Endothelial cell (in vitro differentiated cells): ENCODE measurements at places on chromosomes 5 and 9. TPM values are rescaled to one million over a fixed set of nuclear protein-coding genes. Genes with fewer than 3 reads are reported as not detected.

Gene OR1J2
- total RNA-seq = not detected

Gene ARAP3
- total RNA-seq = 239 TPM

Gene FUT7
- total RNA-seq = not detected

Gene ZNF462
- total RNA-seq = 98.3 TPM

Gene CA9
- total RNA-seq = 1.5 TPM

Gene CYLC2
- not detected for total RNA-seq

Gene TRAF1
- 1.4 TPM for total RNA-seq

Gene PCDHA9
- total RNA-seq = 1.7 TPM

Gene GLDC
- total RNA-seq = 29.1 TPM

Gene AIF1L
- 16.3 TPM for total RNA-seq

Gene TAF9
- 59.4 TPM for total RNA-seq

- no peak for DNase-seq
Measured at GRCh38 chr5:110973510-110973909, 98.0 kb upstream of the TSLP start.

DNA sequence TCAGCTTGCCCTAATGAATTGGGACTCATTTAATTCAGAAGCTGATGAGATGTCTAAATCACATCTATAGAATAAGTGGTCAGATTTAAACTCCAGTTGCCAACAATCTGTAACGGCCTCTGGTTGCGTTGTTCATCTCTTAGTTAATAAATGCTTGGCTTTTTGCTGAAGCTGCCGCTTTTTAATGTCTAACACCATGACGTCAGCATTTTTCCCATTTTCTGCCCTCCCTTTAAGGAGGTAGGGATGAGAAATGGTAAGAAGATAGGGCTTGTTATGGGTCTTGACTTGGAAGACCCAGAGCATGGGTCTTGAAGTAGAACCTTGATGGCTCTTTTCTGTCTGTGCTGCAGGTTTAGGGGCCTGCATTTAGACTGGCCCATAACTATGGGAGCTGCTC is 33.3 kb downstream of the PALM2AKAP2 start:
- no peak for DNase-seq

DNA sequence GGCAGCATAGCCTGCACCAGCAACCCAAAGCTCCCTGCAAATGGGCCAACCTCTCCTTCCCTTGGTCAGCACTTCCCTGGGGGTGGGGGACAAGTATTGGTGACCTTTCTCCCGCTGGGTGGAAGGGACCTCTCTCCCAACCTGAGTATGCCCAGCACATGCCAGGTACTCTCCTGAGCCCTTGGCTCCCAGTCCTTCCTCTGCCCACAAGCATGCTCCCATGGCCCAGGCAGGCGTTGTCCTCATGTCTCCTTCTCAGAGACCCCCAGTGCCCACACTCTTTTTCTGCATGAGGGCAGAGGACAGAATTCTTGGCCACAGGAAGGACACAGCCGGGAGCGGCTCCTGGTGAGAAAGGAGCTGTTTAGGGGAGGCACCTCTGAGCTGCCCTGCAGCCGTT is 60.3 kb downstream of the PHF2 start:
- DNase-seq = no peak

- DNase-seq = no peak
Measured at GRCh38 chr5:4581289-4581688, 558.8 kb upstream of the ADAMTS16 start.

GRCh38 chr5:177438468-177438867 is 8.1 kb upstream of the PRR7 start:
- DNase-seq = no peak

- no peak for DNase-seq
Measured at GRCh38 chr5:55492449-55492848, 42.3 kb downstream of the PLPP1 start.

- no peak for DNase-seq
Measured at GRCh38 chr5:108660291-108660690, 87.4 kb upstream of the FER start.

GRCh38 chr5:15571081-15571480 is 71.1 kb downstream of the FBXL7 start:
- no peak for DNase-seq

DNA sequence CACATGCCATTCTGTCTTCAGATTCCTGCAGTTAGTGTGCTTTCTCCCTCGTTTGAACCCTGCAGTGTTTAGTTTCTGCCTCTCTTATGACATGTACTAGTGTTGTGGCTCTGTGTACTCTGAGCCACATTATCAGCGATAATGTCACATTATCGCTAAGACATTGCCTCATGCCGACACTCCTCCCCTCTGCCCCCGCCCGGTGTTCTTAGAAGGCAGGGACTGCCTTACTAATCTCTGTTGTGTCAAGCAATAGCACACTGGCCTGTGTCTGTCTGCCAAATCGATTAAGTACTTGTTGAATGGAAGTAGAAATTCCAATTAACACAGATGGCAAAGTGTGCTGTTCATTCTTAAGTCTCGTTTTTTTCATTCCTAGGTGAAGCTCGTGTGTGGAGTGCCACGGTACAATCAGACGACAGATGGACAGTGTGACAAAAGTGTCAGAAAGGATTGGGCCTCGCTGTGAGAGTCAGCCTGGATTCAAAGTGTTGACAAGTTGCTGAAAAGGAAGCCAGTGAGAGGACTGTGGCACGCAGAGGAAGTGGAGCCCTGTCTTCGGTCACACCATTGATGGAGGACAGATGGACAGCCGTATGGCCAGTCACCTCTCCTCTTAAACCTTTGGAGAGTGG is 10.5 kb downstream of the PIK3R1 start:
- DNase-seq = no peak

DNA sequence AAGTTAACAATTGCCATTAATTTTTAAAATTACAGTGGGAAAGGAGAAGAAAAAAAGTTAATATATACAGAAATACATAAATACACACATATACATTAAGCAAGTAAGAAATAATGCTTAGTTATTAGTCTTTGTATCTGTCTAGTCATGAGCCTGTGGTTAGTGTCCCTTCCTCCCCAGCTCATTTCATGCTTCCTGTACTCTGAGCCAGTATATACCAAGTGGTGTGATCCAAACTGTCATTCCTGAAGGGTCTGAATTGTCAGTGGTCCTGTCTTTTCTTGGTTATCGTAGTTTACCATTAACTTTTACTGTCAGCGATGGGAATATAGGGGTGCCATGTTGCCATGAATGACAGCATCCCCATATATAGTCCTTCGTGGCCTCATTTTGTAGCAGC is 24.2 kb upstream of the STOM start:
- DNase-seq = no peak

DNA sequence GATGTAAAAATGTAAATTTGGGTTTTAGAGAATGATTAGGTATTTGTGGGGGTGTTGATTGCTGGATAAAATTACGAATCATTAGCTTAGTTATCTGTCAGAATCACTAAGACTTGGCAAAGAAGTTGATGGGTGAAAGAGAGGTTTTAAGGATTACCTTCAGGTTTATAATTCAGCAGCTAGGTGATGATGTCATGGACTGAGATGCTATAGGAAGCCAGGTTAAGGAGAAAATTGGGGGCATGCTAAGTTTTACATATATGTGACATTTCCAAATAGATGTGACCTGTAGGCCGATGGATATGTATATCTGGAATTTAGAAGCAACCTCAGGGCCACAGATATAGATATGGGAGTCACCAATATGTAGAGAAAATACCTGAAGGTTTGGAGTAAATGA is 228.0 kb downstream of the FER start:
- no peak for DNase-seq

DNA sequence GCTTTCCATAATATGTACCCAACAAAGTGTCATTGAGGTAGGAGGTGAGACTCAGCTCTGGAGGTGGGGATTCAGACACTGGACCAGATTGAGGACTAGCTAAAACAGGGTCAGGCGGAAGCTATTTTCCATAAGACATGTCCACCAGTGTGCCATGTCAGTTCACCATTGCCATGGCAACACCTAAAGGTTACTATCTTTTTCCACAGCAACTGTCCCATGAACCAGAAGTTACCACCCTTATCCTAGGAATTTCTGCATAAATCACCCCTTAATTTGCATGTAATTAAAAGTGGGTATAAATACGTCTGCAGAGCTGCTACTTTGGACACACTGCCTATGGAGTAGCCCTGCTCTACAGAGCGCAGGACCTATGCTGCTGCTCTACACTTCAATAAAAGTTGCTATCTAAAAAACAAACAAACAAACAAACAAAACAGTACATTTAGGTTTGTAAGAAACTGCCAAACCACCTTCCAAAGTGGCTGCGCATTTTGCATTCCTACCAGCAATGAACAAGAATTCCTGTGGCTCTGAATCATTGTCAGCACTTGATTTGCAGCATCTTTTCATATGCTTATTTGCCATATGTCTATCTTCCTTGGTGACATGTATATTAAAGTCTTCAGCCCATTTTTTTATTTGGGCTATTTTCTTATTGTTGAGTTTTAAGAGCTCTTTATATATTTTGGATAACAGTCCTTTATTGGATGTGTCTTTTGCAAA is 18.0 kb upstream of the TRIM32 start:
- no peak for DNase-seq

GRCh38 chr9:14083366-14083765 is 230.6 kb downstream of the NFIB start:
- DNase-seq = no peak

- DNase-seq = no peak
Measured at GRCh38 chr5:151040211-151040747, 19.9 kb downstream of the GPX3 start.

GRCh38 chr9:27276193-27277030 is 20.5 kb downstream of the EQTN start:
- peak; percentile 14 for DNase-seq

- DNase-seq = no peak
Measured at GRCh38 chr5:35822511-35822910, 34.2 kb upstream of the IL7R start.

DNA sequence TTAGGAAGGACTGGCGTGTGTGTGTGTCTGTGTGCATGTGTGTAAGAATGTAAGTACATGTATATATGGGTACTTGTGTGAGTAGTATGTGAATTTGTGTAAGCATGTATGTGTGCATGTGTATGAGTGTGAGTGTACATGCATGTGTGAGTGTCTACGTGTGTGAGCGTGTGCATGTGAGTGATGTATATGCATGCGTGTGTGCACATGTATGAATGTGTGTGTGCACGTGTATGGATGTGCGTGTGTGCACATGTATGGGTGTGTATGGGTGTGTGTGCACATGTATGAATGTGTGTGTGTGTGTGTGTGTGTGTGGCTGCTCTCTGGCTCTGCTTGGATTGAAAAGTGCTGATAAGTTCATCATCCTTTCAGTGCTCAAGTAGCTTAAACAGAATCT is 154.5 kb downstream of the TENT4A start:
- no peak for DNase-seq

GRCh38 chr5:10527281-10527950 is 36.5 kb upstream of the ANKRD33B start:
- no peak for DNase-seq

DNA sequence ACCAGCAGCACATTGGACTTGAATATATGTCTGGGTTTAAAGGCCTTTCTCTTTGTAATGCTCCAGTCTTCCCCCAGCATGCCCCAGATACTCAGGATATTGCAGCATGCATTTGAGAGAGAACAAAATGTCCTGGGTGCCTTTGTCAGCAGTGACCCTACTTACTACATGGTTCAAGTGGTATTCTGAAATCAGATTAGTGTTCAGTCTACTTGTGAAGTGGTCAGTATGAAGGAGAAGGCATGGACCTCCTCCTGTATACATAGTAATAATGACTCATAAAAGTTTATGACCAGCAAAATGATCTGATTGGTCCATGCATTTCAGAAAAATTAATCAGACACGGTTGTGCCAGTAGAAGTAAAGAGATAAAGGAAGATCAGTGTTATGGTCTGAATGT is 25.4 kb downstream of the GPR21 start:
- no peak for DNase-seq

GRCh38 chr5:87754009-87754757 is 341.5 kb upstream of the CCNH start:
- no peak for DNase-seq

DNA sequence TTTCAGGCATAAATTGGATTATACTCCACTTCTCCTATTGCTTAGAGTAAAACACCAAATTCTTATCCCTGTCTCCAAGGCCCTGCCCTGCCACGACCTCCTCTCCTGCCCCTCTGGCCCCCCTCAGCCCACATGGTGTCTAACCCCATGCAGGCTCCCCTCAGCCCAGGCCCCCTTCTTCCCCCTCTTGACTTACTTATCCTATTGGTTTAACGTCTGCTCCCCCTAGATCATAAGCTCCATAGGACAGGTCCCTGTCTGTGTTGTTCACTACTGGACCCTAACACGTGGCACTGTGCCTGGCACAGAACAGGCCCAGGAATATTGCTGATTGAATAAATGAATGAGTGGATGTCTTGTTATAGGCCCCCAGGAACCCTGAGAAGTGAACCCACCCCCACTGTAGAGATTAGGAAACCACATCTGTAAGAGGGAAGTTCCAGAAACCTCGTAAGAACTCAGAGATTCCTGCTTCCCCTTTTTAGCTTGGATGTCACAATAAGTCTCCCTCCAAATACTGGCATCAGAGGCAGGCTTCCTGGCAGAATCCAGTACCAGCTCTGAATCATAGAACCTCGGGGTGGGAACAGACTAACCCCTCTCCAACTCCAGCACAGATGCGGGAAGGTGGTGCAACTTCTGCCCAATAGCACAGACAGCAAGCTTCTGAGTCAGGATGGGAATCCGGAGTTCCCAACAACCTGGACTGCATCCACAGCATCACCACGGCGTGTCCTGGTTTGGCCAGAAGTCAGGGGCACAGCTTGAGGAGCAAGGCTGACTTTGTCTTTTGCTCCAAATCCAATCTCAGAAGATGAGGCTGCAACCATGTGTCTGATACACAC is 31.5 kb downstream of the HRH2 start:
- DNase-seq = no peak

GRCh38 chr9:37575511-37575914 is 667 bp downstream of the FBXO10 start:
- DNase-seq = no peak

GRCh38 chr5:79329453-79329852 is 93.5 kb downstream of the JMY start:
- DNase-seq = no peak

DNA sequence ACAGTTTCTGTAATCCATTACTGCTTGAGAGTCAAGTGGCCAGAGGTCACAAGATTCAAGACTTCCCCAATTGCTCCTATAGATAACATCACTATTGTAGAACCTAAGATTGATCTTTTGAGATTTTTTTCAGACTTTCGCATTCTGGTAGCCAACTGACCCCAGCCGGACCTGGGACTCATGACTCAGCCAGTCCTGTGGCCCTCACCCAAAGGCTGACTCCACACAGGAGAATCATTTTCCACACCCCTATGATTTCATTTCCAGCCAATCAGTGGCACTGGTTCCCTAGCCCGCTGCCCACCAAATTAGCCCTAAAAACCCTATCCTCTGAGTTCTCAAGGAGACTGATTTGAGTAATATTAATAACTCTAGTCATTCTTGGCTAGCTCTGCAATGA is 36.2 kb downstream of the TARS1 start:
- DNase-seq = no peak

GRCh38 chr5:60842871-60843385 is 1.1 kb downstream of the ELOVL7 start:
- DNase-seq = no peak

GRCh38 chr5:172833372-172833685 is 722 bp upstream of the ERGIC1 start:
- DNase-seq = no peak

- DNase-seq = no peak
Measured at GRCh38 chr5:74619308-74619707, 21.2 kb downstream of the ENC1 start.
